ENCODE measurements at places on chromosomes 7 and 10.

DNA sequence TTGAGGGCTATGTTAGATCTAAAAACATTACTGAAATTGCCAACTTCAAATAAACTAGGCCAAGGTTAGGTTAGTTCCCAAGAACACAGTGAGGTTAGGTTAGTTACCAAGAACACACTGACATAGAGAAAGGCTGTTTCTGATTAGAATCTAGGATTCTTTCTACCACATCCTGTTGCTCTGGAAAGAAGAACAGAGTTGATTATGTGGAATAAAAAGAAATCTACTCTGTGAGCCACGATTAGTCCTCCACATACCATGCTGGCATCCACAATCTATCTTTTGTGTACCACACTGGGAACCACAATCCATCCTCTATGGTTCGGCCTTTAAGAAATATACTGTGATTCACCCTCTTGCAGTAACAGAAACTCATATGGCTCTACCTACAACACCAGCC, 91.4 kb downstream of the LRRTM3 start:
- DNase-seq = no peak

- DNase-seq = no peak
Measured at GRCh38 chr10:16890691-16891090, 73.5 kb upstream of the RSU1 start.

- no peak for DNase-seq
Measured at GRCh38 chr7:16369855-16370254, 51.5 kb downstream of the CRPPA start.

DNA sequence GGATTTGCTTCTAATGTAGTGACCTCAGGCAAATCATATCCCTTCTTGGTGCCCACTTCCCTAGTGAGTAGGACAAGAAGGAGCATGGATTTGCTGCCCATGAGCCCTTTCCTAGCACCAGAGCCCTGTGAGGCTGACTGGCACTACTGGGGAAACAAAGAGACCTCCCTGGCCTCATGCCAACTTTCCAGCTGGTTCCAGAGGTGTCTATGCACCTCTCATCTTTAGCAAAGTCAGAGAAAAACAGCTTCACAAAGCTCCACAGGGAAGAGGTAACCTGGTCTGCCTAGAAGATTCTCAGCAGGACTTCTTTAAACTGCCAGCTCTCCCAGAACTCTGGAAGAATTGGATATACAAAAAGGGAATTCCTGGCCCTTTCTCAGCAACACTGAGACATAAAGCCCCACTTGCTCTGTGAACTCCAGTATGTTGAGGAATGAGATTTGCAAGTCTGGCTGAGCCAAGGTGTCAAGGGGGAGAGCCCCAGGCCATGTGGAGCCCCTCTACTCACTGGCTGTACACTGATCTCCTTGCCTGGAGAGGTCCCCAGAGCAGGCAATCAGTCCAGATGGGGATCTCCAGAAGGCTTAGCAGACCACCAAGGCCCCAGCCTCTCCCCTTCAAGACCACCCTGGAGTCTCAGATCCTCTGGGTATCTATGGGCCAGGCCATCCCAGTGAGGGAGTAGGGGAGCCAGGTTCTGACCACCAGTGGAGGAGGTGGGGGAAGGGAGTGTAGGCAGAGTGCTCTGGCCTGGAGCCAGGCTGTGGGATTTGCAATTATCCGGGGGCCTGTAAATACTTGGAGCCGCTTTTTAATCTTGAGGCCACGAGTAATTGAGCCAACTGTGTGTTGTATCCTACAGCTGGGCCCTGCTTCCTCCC, 24.4 kb upstream of the RBM20 start:
- no peak for DNase-seq

DNA sequence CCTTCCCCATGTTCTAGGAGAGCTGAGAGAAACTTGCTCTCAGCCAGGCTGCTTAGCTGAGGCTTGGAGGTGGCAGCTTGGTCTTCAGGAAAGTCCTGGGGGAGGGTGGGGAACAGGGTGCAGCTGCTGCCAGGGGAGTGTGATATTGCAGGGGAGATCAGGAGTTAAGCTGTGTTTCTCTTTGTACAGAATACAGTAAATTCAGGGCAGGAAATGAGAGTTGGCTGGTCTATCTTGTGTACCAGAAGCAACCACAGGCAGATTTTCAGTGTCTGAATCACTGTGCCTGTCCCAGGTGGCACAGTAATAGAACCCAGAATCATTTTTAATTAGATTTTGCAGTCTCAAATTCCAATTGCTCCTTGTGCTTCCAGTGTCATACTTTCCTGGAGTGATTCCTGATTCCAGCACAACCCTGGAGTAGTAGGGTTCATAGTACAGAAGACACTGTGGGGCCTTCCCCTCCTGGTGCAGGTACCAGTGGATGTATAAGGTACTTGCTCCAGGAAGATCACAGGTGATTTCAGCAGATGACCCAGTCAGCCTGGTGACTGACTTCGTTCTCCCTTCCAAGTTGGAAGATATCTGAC, 94.0 kb upstream of the TARP start:
- no peak for DNase-seq

GRCh38 chr7:7292085-7292484, 109.7 kb downstream of the C1GALT1 start:
- no peak for DNase-seq

GRCh38 chr10:93493162-93493561, 3.2 kb upstream of the CEP55 start:
- no peak for DNase-seq

DNA sequence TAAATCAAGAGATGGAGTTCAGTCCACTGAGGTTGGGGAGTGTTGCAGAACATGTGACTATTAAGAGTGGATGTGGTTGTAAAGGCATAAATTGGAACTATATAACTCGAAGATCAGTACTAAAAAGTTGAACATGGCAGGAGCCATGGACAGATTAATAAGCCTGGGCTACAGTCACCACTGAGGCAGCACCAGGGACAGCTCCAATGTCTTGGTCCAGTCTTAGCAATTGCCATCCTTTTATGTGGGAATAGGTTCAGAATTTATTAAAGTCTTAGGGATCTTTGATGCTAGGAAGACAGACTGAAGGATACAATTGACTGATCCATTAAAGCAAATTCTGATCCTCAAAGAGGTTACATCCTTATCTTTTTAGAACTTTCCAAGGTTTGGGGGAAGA, 156.6 kb downstream of the ADRA2A start:
- DNase-seq = no peak

DNA sequence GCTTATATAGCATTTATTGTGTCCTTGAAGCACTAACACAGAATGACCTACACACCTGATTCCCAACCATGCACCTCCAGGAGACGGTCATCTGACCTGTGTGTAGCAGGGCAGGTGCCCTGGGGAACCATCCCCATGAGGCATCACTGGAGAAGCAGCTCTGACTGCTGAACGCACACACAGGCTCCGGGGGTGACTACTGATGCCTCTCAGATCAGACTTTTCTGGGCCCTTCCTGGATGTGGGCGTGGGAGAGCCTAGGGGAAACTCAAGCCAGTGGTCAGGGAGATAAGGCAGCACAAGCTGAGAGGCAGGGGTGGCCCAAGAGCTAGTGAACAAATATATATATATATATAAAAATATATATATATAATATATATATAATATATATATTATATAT, 37.6 kb downstream of the CPXM2 start:
- DNase-seq = no peak

DNA sequence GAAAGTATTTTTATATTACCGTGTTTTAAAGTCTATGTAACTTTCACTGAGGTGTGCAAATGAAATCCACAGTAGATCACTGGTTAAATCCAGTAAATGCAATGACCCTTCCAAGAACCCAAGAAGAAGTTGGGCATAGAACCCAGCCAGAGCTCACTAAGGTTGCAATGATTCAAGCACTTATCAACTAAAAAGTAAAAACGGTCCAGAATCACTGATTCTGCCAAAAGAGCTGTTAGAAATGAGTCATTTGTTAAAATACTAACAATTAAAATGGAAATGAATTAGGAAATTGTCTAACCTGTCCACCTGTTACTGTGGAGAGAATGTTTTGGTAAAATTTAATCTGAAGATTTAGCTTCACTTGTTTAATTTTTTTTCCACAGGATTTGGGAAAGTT, 74.4 kb downstream of the ANK3 start:
- DNase-seq = no peak

DNA sequence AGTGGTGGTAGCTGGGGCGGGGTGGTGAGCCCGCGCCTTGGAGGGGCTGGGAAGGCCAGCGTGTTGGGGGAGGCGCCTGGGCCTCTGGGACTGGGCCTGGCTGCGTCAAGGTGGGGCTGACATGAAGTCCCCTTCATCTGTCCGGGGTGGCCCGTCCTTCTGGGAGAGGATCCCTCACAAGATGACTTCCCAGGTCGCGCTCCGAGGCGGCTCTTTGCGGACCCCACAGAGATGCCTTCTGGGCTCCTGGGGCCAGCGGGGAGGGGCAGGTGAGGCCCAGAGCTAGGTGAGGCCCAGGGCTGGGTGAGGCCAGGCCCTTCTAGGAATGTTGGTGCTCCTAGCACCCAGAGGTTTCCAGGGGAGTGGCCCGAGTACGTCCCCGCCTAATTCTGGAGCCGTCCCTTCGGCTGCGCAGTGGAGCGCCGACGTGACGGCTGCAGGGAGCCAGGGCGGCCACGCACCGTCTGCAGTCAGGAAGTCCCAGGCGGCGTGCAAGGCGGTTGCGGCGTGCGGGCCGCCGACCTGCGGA, 58.2 kb upstream of the NUPR2 start:
- no peak for DNase-seq

GRCh38 chr10:35339942-35340341, 3.6 kb downstream of the CCNY start:
- no peak for DNase-seq

DNA sequence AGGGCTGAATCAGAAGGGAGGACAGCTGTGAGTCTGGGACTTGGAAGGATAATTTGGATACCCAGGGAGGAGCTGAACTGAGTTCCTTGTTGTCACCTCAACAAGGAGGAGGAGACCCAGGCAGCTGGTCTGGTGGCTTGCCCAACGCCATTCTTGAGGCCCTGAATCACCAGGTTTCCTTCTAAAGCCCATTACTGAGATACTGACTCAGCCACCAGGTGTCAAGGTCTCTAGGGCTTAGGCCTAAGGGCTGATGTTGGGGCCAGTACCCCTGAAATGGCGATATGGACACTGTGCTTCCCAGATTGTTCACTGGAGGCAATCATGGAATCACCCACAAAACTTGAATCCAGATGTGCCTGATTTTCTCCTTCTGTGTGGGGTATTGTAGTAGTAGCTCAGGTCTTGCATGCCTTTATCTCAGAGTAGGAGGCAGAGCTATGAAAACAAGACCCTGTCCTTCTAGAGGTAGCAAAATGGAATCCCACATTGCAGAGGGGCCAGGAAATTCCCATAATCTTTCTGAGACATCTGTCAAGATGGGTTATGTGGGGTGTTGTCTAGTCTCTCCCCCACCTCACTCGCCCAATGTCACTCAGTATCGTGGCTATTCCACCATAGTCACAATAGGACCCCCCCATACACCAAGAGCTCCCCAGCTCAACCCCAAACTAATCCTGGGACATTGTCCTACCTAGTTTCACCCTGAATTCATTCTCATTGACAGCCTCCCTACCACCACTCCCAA, 1.8 kb upstream of the ATG9B start:
- no peak for DNase-seq

GRCh38 chr10:46198516-46198915, 88.3 kb upstream of the ANTXRL start:
- DNase-seq = no peak

GRCh38 chr10:3763852-3764625, 21.0 kb downstream of the KLF6 start:
- DNase-seq = no peak

DNA sequence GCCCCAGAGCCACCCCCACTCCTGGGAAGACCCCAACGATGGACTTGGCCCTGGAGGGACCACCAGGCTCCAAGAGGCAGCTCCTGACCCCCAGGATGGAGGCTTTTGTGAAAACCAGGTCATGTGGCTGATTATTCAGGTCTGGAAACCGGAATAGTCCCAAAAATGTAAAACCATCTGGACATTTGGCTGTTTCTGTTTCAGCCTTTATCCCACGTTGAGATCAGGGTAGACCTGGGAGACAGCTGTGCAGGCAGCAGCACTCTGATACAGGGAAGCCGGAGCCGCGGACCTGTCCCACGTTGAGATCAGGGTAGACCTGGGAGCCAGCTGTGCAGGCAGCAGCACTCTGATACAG, 7.1 kb upstream of the ADGRA1 start:
- DNase-seq = no peak

DNA sequence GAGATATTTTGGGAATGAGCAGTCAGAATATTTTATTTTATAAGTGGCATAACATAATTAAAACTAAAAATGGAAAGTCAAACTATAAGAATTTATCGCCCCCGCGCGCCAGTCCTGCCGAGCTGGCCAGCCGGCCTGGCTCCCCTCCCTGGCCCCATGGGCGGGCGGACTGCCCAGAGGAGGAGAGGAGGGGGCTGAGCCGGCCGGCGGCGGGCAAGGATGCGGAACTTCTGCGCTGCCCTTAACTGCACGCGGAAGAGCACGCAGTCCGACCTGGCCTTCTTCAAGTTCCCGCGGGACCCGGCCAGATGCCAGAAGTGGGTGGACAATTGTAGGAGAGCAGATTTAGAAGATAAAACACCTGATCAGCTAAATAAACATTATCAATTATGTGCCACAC, 96.8 kb downstream of the DKK1 start:
- no peak for DNase-seq

DNA sequence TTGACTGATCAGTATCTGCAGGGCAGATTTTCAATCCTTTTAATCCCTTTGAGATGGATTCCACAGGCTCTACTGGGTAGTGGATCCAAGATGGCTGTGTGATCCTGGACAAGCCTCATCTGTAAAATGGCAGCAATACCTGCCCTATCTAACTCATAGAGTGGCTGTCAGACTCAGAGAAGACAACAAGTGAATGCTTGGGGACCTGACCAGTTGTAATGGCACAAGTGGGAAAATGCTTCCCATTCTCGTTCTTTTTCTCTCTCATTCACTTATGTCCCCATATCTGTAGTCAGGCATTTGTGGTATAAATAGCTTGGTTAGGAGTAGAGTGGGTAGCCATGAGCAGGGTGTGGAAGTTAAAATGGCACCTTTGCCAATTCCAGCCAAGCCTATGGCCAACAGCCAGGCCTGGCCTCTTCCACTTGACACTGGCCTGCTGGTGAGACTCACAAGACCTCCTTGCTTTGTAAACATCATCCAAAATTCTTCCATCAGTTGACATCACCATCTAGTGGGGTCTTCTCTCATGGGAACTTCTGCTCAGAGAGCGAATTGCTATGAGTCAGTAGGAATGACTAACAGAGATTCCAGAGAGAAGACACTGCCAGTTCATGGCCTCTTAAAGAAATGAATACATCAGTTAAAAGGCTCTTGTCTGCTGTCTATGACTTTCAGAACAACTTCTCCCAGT, 150.1 kb downstream of the PLPP4 start:
- DNase-seq = no peak

DNA sequence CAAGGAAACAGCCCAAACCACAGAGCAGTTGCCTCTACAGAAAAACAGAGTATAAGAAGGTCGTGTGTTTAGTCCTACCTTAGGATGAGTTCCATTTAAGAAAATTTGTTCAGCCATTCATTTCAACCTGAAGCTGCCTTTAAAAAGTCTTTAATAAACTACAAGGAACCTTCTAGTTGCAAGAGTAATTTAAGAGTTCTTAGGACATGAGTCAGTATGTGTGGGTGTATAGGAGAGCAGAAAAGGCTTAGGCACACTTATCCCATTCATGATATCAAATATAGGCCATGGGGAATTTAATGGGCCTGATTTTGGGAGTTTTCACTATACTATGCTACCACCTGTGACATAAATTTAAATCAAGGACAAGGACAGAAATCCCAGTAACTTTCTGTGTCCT, 496.8 kb downstream of the TFEC start:
- no peak for DNase-seq
